Thoracic aorta endothelial cell (primary cell): ENCODE measurements at places on chromosomes 1 and 21. TPM values are rescaled to one million over a fixed set of nuclear protein-coding genes. Genes with fewer than 3 reads are reported as not detected.

ADORA1 gene
- under 0.01 TPM in 1 of 2 replicates, not detected in the other for total RNA-seq

SLC39A1 gene
- 71.1 and 78.7 TPM in 2 replicates for total RNA-seq

KRTAP20-3 gene
- total RNA-seq, result not detected in 2 replicates

PCSK9 gene
- 0.07 TPM in 1 of 2 replicates, not detected in the other for total RNA-seq

ARF1 gene
- 316 and 396 TPM in 2 replicates for total RNA-seq

COL24A1 gene
- total RNA-seq, result 0.07 and 0.27 TPM in 2 replicates

DTL gene
- 22.3 and 29.7 TPM in 2 replicates for total RNA-seq

CTNNBIP1 gene
- 24.3 and 24.7 TPM in 2 replicates for total RNA-seq
